ENCODE measurements at places on chromosomes 6 and 20.

GRCh38 chr6:139846538-139847456 lies 472.3 kb upstream of the CITED2 start:
- DNase-seq: no peak

- DNase-seq: no peak
Observed at GRCh38 chr6:154763650-154764049, 30.4 kb downstream of the SCAF8 start.

- no peak for DNase-seq
Observed at GRCh38 chr6:50236164-50236563, 186.4 kb upstream of the DEFB112 start.

DNA sequence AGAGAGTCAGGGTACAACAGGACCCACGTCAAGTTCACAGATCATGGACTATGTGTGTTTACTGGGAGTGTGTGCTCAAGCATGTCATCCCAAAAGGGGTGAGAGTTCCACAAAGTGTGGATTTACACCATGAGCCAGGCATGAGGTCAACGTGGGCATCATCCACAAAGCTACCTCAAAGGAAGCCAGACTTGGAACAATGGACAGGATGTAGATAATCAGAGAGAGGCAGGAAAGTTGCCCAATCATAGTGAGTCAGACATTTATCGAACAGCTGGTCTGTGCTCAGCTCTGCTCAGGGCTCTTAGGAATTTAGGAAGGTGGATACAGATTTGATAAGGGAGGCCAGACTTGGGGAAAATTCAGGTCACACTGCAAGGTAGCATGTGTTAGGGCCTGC lies 317.2 kb upstream of the CDYL start:
- no peak for DNase-seq

GRCh38 chr20:41242352-41242751 lies 75.2 kb downstream of the ZHX3 start:
- DNase-seq: no peak

- no peak for DNase-seq
Observed at GRCh38 chr6:105967917-105968602, 118.1 kb upstream of the PRDM1 start.

GRCh38 chr6:109561844-109562243 lies 78.8 kb upstream of the ZBTB24 start:
- no peak for DNase-seq

- DNase-seq: no peak
Observed at GRCh38 chr20:22338140-22338708, 246.1 kb downstream of the FOXA2 start.

DNA sequence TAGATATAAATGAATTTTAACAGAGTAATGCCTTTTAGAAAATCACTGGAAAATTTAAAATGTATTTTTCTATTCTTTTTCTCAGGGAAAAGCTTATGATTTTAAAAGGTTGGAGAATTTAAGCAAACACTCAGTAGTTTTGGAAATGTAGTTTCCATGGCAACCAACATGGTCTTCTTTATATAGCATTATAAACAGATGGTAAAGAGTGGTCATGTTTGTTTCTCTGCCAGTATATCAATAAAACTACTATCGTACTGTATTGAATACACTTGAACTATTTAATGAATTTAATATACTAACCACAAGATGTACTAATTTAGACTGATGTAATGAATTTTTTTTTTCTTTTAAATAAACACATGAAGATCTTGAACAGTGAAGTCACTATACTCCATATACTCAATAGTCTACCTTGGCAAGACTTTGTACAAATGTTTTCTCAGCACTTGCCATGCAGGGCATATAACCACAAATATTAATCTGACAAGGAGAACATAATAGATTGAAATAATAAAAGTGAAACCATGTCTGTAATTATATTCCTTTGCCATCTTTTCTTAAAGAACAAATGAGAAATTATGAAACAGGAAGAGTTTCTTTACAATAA lies 105.5 kb downstream of the PDSS2 start:
- DNase-seq: no peak

- DNase-seq: no peak
Observed at GRCh38 chr6:56827908-56828649, 126.8 kb upstream of the BEND6 start.

DNA sequence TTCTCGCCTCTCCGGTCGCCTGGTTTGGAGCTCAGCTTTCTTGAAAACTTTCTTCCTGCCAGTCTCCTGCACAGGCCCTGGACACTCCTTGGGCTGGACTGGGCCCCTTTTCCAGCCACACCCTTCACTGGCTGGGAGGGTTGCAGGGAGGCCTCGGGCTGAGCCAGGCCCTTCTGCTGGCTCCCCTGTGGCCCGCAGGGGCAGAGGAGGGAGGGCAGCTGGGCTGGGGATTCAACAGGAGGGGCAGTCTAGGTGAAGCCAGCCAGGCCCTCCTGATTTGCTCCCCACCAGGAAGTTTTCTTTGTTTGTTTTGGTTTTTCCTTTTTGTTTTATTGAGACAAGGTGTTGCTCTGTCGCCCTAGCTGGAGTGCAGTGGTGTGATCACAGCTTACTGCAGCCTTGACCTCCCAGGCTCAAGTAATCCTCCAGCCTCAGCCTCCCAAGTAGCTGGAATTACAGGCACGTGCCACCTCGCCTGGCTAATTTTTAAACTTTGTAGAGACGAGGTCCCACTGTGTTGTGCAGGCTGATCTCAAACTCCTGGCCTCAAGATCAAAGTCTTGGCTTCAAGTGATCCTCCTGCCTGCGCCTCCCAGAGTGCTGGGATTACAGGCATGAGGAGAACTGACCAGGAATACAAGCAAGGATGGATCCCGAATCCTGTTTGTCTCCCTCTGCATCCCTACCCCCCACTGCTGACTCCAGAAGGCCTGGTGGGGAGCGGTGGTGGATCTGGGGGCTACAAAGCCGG lies 23.5 kb upstream of the CDH22 start:
- no peak for DNase-seq

GRCh38 chr20:23641936-23642751 lies 4.4 kb upstream of the CST3 start:
- DNase-seq: no peak

GRCh38 chr6:1162367-1163275 lies 149.3 kb upstream of the FOXQ1 start:
- DNase-seq: no peak

GRCh38 chr6:54003316-54003715 lies 107.9 kb upstream of the MLIP start:
- no peak for DNase-seq
